ENCODE measurements at places on chromosomes 16 and 17. TPM values are rescaled to one million over a fixed set of nuclear protein-coding genes. Genes with fewer than 3 reads are reported as not detected.

The SOX8 gene
- total RNA-seq, result 1.8 TPM

The SBK1 gene
- total RNA-seq, result 2.4 TPM

The CD300LB gene
- total RNA-seq, result not detected

The KRTAP1-5 gene
- not detected for total RNA-seq

The TIMP2 gene
- total RNA-seq, result 62.4 TPM

The SP6 gene
- total RNA-seq, result 4.0 TPM

The OR1A1 gene
- total RNA-seq, result not detected

The HIGD1B gene
- not detected for total RNA-seq

The PARN gene
- 57.8 TPM for total RNA-seq

The PRPSAP1 gene
- 99.6 TPM for total RNA-seq

The CDH3 gene
- total RNA-seq, result 16.7 TPM

The HOXB1 gene
- not detected for total RNA-seq

The CYB5B gene
- total RNA-seq, result 326 TPM

The MYH8 gene
- total RNA-seq, result not detected

The MMD gene
- 26.9 TPM for total RNA-seq

The BAHCC1 gene
- total RNA-seq, result 77.4 TPM

The CDC27 gene
- 97.5 TPM for total RNA-seq

The NPLOC4 gene
- total RNA-seq, result 246 TPM

The DHX58 gene
- total RNA-seq, result 9.7 TPM

The TBC1D3C gene
- not detected for total RNA-seq

The NPIPB9 gene
- total RNA-seq, result 0.90 TPM

The AKAP1 gene
- total RNA-seq, result 52.7 TPM

The MYH10 gene
- 36.5 TPM for total RNA-seq

The PRAC1 gene
- total RNA-seq, result not detected

The SCIMP gene
- not detected for total RNA-seq

The SMG1 gene
- 113 TPM for total RNA-seq

The TMEM100 gene
- total RNA-seq, result 0.10 TPM

The RNF157 gene
- total RNA-seq, result 4.0 TPM

The EPX gene
- not detected for total RNA-seq

The CDRT15L2 gene
- not detected for total RNA-seq

The CD300LF gene
- total RNA-seq, result not detected

The CCL17 gene
- total RNA-seq, result not detected

The LITAFD gene
- not detected for total RNA-seq

The ACTG1 gene
- 4,502 TPM for total RNA-seq

The PRR15L gene
- total RNA-seq, result 0.18 TPM

The RTN4RL1 gene
- total RNA-seq, result 0.80 TPM

The OR1F1 gene
- total RNA-seq, result 0.26 TPM

The RAD51C gene
- total RNA-seq, result 19.9 TPM

The CNTNAP4 gene
- total RNA-seq, result not detected

The NMT1 gene
- 105 TPM for total RNA-seq

The CACNG3 gene
- not detected for total RNA-seq

The DYNLRB2 gene
- total RNA-seq, result not detected

The MILR1 gene
- not detected for total RNA-seq

The KRT40 gene
- not detected for total RNA-seq

The TBC1D3 gene
- not detected for total RNA-seq

The CDK10 gene
- 52.6 TPM for total RNA-seq

The SLC5A11 gene
- total RNA-seq, result 0.13 TPM

The TGFB1I1 gene
- 32.5 TPM for total RNA-seq

The NPIPA3 gene
- total RNA-seq, result 3.7 TPM

The CHST5 gene
- total RNA-seq, result 0.15 TPM

The DHRS7C gene
- total RNA-seq, result not detected

Data from Panc1 (cell line).